Activated CD4-positive, alpha-beta memory T cell treated with anti-CD3 and anti-CD28 coated beads, Interleukin-2, amount 10 ng/mL, durations not matched to agents 7 days and 5 days (primary cell): ENCODE measurements at places on chromosomes 3 and 15. TPM values are rescaled to one million over a fixed set of nuclear protein-coding genes. Genes with fewer than 3 reads are reported as not detected.
A peak's percentile ranks its signal among the peaks of the same experiment; 100 is the strongest.

Gene SEMA3G
- total RNA-seq = 0.18 TPM

Gene MESD
- 34.5 TPM for total RNA-seq

Gene ARGFX
- not detected for total RNA-seq

- peaks cover 45% of the 10 kb centered on the region for H3K4me1 ChIP-seq
- H3K27me3 ChIP-seq = no peaks in the 10 kb centered on the region
- H3K27ac ChIP-seq = peak overlapping the region; percentile 56
- H3K36me3 ChIP-seq = peaks cover 3% of the 10 kb centered on the region
Observed at GRCh38 chr3:153285194-153285641, 123.2 kb downstream of the RAP2B start.

- H3K27me3 ChIP-seq = peaks cover 15% of the 10 kb centered on the region
- no peak for DNase-seq
- H3K4me1 ChIP-seq = peaks cover 4% of the 10 kb centered on the region
- H3K36me3 ChIP-seq = peaks cover 4% of the 10 kb centered on the region
Observed at GRCh38 chr3:182789371-182789770, 3.9 kb upstream of the ATP11B start.

DNA sequence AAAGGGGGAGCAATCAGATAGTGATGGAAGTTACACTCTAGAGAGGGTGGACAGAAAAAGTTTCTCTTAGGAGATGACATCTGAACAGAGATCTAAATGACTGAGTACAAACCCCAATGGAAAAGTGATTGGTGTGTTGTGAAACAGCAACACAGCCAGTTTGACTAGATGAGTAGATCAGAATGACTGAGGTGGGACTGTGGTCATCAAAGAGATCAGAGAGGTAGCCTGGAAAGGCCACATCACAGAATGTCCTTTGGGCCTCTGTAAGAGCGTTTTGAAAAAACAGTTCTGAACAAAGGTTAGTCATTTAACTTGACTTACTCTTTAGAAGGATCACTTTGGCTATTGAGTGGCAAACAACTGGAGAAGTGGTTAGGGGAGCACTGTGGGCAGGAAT lies 10.6 kb downstream of the LRRC58 start:
- H3K27ac ChIP-seq = no peak overlapping the region
- peaks cover 8% of the 10 kb centered on the region for H3K4me1 ChIP-seq
- no peaks in the 10 kb centered on the region for H3K27me3 ChIP-seq
